ENCODE measurements at places on chromosomes 5 and 9. TPM values are rescaled to one million over a fixed set of nuclear protein-coding genes. Genes with fewer than 3 reads are reported as not detected.

DNA sequence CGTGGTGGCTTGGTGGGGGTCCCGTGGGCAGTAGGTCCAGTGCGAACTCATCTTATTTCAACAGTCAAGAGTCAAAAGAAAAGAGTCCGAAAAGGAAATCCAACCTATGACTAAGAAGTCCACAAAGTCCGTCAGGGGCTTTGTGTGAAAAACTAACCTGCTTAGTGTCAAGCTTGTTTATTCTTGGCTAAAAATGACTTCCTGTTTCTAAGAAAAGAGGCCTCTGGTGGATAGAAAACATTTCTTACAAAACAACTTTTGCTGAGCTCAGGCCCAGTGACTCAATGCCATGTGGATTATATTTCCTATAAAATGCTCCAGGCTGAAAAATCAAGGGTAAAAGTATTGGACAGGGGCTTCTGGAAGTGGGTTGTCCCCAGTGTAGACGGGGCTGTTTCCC, 105.9 kb downstream of the GADD45G start:
- peak; percentile 47 for DNase-seq

Gene MCIDAS
- total RNA-seq = not detected

GRCh38 chr9:776086-776485, 65.4 kb upstream of the DMRT1 start:
- DNase-seq = no peak

Gene NTRK2
- 6.5 TPM for total RNA-seq

Gene TSLP
- total RNA-seq = 1.2 TPM

- no peak for DNase-seq
Measured at GRCh38 chr9:72038408-72038807, 22.0 kb downstream of the C9orf57 start.

DNA sequence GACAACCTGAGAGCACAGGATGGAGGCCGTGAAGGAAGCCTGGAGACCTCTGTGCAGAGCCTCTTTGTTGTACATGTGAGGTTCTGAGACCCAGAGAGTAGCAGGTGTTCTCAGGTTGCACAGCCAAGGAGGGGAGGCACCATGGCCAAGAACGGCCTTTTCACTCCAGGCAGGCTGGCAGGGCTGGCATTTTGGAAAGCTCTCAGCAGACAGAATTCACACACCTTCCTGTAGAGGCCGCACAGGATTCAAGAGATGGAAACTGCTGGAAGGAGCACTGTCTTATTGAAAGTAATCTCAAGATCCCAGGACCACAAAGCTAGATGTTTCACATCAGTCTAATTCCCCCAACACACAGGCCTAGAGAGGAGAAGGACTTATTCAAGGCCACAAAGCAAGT, 52.8 kb upstream of the XPA start:
- no peak for DNase-seq

Gene FLT4
- total RNA-seq = 23.8 TPM

All from uterus (tissue), 4 donors.